ENCODE measurements at places on chromosomes 3 and 15.

DNA sequence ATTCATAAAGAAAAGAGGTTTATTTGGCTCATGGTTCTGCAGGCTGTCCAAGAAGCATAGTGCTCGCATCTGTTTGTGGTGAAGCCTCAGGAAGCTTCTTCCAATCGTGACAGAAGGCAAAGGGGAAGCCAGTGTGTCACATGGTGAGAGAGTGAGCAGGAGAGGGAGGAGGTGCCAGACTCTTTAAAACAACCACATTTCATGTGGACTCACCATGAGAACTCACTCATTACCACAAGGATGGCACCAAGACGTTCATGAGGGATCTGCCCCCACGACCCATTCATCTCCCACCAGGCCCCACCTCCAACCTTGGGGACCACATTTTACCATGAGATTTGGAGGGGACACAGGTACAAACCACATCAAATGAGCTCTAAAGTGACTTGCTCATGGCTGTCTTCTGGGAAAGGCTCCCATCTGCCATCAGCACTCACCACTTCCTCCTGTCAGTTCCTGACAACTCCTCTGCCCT is 327.3 kb upstream of the TLE3 start:
- no peak for DNase-seq

DNA sequence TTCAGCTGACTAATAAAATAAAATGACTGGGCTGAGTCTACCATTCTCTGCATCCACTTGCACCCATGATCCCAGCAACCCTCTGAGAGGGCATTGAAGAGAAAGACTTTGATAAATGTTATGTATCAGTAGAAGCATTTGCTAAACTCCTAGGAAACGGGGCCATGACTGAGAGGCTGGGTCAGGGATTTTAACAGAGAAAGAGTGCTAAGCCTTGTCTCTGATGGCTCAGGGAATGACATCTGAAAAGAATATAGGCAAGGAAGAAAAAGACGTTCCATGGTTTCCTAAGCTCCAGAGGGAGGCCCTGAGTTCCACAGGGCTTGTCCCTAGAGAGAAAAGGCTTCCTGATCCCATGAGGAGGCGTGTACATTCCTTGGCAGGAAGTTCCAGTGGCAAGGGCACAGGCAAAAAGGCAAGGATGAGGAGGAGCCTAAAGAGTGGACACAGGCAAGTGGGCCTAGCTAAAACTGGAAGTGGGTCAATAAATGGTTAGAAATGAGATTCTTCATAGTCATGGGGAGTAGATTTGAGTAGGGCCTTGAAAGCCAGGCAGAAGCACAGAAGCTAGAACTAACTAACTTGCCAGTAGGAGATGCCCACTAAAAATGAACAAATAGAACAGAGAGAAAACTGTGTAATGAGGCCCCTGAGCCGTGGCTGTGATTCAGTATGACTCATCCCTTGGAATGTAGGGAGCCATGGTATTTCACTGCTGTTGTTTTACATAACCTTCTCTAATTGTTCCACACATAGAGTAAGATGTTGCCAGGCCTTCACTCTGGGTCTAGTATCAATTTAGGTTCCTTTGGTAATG is 44.9 kb upstream of the MANF start:
- peak; percentile 73 for DNase-seq

DNA sequence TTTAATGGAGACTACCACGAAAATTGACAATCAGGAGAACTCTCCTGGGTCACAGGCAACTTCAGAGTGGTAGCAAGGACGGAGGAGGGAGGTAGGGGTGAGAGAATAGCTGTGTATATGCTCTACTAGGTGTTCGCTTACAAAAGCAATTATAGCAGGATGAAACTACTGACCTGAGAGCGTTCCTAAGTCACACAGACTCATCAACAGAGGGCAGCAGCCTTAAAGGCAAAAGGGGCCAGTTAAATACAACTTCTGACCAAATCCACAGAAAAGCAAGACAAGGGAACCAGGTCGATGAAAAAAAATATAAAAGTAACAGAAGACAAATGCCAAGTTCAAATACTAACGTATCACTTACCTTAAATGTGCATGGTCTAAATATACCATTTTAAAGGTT is 894.6 kb downstream of the PLOD2 start:
- DNase-seq: no peak

- DNase-seq: no peak
Measured at GRCh38 chr3:179186426-179186825, 38.3 kb downstream of the PIK3CA start.

GRCh38 chr15:35690698-35691116 is 144.7 kb upstream of the DPH6 start:
- DNase-seq: no peak

- no peak for DNase-seq
Measured at GRCh38 chr15:50773389-50773788, 7.9 kb upstream of the SPPL2A start.

GRCh38 chr3:112460519-112461195 is 38.6 kb downstream of the BTLA start:
- DNase-seq: no peak

DNA sequence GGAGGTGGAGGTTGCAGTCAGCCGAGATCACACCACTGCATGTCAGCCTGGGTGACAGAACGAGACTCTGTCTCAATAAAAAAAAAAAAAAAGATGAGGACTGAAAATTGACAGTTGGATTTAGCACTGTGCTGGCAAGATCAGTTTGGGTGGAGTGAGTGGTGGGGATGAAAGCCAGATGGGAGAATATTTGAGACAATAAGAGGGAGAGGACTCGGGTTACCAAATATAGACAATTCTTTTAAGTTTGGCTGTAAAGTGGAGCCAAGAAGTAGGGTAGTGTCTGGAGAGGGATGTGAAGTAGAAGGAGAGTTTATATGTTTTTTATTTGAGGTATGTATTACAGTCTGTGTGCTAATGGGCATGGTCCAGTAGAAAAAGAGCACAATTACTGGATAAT is 20.4 kb downstream of the TMOD3 start:
- DNase-seq: no peak

DNA sequence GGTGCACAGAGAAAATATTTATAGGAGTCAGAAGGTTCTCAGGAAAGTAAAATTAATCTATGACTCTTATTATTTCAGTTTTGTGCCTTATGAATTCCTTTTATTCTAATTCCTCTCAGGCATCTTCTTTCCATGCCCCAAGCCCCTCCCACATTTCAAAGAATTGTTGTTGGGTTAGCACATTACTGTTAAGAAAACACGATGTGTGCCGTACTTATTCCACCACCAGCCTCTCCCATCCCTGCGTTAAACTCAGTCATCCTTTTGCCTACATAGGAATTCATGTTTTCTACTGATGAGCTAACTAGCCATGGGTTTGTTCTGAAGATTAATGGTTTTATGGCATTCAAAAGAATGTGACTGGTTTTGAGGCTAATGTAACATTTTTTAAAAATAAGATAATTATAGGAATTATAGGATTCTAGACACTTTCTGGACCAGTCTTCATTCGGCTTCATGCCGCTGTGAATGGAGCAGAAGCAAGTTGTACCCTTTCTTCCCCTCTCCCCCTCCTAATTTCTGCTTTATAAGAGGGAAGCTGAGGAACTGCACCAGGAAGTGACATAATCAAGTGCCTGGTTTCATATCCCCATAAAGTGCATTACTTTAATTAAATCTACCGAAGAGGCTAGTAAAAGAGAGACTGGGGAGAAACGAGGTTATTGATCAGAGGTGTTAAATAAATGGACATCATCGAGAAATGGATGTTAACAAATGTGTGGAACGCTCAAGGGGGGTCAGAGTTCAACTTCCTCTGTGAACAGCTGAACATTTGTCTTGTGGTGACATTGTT is 12.3 kb upstream of the MB21D2 start:
- DNase-seq: no peak

GRCh38 chr15:53791581-53791980 is 32.1 kb upstream of the WDR72 start:
- DNase-seq: no peak

- DNase-seq: no peak
Measured at GRCh38 chr3:124272605-124273151, 280.8 kb upstream of the ROPN1 start.

DNA sequence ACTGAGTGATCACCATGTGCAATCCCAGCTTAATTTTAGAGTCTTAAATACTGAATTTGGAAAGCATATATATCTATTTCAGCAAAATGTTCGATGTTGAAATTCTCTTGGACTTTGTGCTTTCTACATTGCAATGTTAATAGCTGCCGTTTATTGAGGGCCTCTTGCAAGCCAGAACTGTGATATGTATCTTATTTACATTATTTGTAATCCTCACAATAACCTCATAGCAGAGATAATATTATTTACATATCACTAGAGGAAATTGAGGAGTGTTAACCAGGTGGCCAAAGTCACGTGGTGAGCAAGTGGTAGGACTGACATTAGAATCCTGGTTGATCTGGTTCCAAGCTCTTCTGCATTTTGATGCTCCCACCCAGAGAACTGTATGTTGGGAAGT is 254.1 kb downstream of the SLC9A9 start:
- DNase-seq: no peak

- peak; percentile 26 for DNase-seq
Measured at GRCh38 chr3:46659285-46659684, 34.2 kb downstream of the ALS2CL start.

GRCh38 chr15:80095969-80096368 is 36.5 kb downstream of the ZFAND6 start:
- DNase-seq: no peak

- no peak for DNase-seq
Measured at GRCh38 chr3:128315313-128315712, 151.4 kb downstream of the DNAJB8 start.

DNA sequence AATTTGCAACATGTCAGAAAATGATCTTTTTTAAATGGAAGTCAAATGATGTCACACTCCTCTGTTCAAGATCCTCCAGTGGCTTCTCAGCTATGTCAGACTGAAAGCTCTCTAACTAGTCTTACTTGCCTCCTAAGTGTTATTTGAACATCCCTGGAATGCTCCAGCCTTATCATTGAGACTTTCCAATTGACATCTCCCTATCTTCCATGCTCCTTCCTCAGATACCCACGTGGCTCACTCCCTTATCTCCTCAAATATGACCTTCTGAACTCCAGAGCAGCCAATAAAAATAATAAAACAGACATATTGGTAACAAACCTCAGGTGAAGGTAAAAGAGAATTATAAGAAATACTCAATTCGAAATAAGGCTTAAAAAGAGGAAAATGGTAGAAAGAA is 25.5 kb upstream of the AADAC start:
- DNase-seq: no peak

GRCh38 chr15:52234596-52235541 is 43.7 kb upstream of the GNB5 start:
- no peak for DNase-seq

- peak; percentile 53 for DNase-seq
Measured at GRCh38 chr15:74240002-74240568, 4.0 kb downstream of the CCDC33 start.

GRCh38 chr3:121998611-121999473 is 23.2 kb downstream of the ILDR1 start:
- no peak for DNase-seq

DNA sequence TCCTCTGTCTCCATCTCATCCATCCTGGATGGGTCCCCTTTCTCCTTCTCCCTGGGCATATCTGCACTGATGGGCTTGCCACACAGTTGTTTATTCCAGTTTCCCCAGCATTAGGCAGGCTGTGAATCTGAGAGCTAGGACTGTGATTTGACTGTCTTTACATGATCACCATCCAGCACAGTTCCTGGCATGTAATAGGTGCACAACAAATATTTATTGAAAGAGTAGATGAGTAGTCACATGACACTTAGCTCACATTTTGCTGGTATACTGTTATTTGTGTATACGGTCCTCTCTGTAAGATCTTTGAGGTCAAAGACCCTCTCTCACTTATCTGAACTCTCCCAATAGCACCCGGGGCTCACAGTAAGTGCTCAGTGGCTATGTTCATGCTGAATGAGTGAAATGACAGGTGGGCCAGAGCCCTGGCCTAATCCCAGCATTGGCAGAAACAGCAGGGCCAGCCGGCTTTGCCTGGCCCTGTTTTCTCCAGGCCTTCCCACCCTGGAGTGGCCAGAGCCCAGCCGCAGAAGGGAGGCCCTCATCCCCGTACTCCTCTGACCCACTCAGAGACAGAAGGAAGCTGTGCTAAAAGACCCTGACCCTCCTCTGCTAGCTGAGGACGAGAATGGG is 16.2 kb upstream of the BAHD1 start:
- no peak for DNase-seq

- no peak for DNase-seq
Measured at GRCh38 chr3:107236655-107237337, 140.4 kb upstream of the CCDC54 start.

DNA sequence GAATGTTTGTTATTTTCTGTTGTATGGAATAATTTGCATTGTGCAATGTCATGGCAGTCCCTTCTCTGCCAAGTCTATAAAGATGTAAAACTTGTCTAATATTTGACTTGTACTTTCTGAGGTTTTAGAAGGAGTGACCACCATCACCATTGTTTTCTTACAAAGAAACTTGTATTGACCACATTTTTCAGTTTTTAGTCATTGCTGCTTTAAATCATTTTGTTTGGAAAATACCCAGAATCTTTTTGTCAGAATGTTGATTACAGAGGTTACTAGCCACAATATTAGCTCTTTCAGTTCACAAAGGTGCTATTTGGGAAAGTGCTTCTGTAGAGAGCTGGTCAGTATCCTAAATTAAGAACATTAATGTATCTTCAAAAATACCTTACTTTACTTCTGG is 532.4 kb upstream of the GBE1 start:
- no peak for DNase-seq

DNA sequence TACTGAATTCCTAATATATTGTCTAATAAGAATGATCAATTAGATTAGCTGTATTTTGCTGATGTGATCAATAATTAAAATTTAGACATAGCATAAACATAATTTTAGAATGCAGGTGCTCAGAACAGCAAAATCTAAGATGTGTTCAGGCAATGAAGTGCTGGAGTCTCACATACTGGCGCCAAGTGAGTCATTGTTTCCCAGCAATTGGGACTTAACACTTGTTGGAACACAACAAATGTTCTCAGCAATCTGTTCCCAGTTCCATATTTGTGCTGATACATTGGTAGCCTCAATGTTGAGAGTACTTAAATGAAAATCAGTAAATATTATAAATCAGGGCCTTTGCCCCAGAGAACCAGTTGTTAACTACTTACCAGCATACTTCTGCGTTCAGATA is 619.0 kb downstream of the ROBO1 start:
- DNase-seq: no peak

DNA sequence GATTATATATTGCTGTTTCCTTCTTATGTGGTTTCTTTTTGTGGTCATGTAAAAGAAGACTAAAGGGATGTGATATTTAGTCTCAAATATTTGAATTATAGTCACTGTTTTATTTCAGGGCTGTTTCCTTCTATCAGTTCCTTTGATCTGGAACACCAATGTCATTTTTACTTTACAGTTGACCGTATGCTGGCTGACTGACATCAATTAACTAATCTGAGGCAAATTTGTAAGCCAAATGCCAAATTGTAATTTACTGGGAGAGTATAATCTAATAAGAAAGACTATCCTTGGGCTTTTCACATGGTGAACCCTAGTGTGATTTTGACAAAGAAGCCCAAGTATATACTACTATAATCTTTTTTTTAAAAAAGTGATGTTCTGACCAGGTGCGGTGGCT is 87.6 kb downstream of the TMEM108 start:
- DNase-seq: no peak

- no peak for DNase-seq
Measured at GRCh38 chr15:38242055-38242454, 10.6 kb upstream of the SPRED1 start.
